NCI-H1436 treated with DMSO at 0.1 percent for 48 hours (cell line): ENCODE measurements at places on chromosomes 2 and 18.

DNA sequence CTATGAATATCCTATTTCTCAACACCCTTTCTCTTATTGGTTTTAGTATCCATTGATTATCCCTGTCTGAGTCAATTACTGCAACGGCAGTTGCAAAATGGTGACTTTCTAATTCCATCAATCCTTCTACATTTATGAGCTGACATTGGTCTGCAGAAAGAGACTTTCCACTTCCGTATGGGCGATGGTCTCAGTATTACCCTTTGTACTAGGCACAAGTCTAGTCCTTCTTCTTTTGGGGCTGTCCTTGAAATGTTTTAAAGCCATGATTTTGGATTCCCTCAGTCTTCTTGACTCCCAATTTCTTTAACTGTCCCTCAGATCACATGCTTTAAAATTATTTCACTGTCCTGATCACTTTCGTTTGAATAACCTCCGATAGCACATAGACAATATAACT, 32.7 kb upstream of the SOCS6 start:
- DNase-seq, result no peak

DNA sequence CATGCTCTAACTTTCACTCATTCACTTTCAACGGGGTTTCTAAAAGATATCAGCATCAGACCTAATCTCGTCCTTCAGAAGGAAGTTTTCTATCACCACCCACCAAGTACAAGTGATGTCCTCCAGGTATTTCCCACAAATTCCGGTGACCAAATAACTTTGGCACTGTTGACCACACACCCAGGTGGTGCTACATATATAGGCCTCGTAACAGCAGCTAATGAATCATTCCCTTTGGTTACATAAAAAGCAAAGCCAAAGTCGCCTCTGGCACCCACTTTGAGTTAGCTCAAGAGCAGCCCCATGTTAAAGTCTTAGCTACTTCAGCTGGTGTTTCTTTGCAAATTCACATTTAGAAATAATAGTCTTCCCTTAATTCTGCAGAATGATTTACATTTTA, 138.2 kb upstream of the OSR1 start:
- DNase-seq, result no peak

GRCh38 chr2:195151711-195152110, 505.3 kb upstream of the SLC39A10 start:
- no peak for DNase-seq

GRCh38 chr2:191756761-191757160, 78.8 kb downstream of the NABP1 start:
- DNase-seq, result no peak

- DNase-seq, result no peak
These were observed 183.4 kb upstream of the ERBB4 start for GRCh38 chr2:212722046-212722445.

DNA sequence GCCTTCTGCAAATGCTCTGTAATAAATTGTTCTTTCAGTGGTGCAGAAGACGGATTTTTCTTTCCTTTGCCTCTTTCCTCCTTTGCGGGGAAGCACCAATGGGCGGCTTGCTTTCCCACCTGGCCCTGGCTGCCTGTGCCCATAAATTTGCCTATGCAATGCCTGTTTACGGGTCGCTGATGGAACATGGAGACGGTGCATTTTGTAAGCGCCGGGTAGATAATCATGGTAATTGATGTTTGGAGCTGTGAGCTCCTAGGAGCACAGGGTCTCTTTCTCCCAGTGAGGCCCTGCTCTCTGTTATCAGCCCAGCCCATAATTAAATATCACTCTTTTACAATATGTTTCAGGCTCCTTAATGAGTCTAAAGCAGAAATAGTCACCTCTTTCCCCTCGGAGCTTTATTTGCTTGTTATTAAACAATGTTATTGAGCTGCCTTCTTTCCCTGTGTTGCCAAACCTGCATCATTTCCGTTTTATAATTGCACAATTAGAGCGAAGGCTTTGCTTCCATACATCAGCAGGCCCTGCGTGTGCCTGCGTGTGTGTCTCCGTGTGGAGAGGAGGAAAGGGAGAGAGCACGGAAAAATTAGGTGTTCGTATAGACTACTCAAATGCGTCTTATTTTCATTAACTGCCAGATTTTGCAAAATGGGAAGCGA, 437.4 kb upstream of the POU3F3 start:
- DNase-seq, result peak; percentile 84

- no peak for DNase-seq
These were observed 332.1 kb upstream of the TCF4 start for GRCh38 chr18:55920063-55920462.

GRCh38 chr2:16737812-16738211, 72.2 kb upstream of the CYRIA start:
- no peak for DNase-seq

- DNase-seq, result no peak
These were observed 95.9 kb upstream of the HDAC4 start for GRCh38 chr2:239496700-239497099.

- no peak for DNase-seq
These were observed 112.4 kb downstream of the FEZ2 start for GRCh38 chr2:36485521-36485920.

DNA sequence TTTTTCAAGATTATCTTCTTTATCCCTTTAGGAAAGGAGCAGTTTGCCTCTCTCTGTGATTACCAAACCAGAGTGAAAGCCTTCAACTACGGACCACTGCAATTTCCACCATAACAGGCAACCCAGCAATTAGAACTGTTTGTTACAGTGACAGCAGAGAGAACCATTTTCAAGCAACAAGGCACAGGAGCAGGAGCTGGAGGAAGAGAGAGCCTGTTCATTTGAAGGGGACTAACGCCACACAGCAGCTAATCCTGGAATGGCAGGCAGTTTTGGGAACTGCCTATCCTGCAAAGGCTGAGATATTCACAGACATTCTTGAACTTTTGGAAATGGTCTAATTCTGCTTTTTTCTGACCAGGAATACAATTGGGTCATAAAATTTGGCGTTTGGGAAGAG, 1541.9 kb upstream of the PIK3C3 start:
- DNase-seq, result no peak

GRCh38 chr2:128922154-128922553, 603.5 kb upstream of the HS6ST1 start:
- DNase-seq, result no peak

GRCh38 chr2:86518481-86518880, 44.8 kb downstream of the CHMP3 start:
- DNase-seq, result no peak

DNA sequence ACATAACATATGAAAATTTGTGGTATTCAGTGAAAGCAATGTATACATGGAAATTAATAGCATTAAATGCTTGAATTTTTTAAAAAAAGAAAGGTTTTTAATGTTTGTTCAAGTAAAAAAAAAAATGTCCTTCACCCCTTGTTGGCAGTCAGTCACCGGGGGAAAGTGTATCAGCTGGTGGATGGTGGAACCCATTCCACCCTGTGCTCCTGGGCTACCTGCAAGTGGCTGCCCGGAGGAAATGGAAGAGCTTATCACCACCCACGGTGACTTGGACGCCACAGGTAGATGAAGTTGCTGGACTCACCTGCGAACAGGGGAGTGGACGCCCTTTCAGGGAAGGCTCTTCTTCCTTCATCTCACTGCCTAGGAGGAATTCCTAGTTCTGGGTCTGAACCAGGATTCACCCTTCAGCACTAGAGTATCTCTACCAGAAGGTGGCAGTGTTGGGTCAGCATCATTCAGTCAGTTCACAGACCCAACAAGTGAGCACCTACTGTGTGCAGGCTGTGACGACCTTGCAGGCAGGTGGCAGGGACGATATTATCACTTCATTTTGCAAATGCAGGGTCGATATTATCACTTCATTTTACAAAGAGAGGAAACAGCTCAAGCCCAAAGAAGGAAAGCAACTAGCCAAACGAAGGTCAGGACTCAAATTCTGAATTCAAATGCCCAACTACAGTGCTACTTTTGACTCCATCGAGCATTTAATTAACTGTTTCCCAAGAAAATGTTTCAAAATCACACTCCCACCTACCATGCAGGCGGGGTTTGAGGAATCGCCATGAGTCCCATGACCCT, 35.8 kb downstream of the CIB4 start:
- DNase-seq, result no peak

GRCh38 chr2:220127876-220128275, 500.4 kb downstream of the SLC4A3 start:
- DNase-seq, result no peak

DNA sequence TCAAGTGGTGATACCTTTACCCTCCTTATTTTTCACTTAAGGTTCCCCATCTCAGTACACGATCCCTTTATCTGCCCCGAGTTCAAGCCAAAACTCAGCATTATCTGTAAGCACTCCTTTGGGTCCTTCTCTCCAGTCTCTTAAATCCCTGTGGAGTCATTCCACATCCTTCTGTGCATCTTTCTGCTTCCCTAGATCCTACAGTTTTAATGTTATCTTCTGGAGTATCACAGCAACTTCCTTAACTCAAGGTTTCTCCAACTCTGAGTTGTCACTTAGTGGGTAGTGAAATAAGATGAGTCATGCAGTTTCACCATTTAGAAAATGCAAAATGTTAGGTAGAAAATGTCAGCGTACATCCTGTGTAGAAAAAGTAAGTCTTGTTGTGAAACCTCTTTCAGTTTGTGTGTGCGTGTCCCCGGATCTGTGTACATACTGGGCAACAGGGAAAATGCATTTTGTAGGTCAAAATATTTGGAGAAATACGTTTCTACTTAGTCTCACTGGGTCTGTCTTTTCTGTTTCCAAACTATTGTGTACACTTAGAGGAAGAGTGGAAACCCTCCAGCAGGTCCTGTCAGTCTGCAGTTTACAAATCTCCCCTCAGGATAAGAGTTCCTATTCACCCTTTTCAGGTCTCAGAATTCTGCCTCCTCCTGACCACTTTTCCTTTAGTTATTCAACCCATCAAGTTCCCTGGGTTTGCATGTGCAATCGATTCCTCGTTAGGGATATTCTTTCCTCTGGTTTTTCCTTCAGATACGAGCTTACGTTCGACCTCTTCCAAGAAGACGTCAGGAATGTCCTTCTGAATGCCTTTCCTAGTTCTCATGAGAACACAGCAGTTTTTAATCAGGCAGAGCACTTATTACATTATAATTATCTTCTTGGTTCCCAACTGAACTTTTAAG, 154.8 kb downstream of the TGIF1 start:
- DNase-seq, result no peak

- DNase-seq, result no peak
These were observed 38.8 kb downstream of the PRKCE start for GRCh38 chr2:45690231-45690630.

GRCh38 chr2:86035883-86036668, 69.6 kb downstream of the POLR1A start:
- peak; percentile 81 for DNase-seq

DNA sequence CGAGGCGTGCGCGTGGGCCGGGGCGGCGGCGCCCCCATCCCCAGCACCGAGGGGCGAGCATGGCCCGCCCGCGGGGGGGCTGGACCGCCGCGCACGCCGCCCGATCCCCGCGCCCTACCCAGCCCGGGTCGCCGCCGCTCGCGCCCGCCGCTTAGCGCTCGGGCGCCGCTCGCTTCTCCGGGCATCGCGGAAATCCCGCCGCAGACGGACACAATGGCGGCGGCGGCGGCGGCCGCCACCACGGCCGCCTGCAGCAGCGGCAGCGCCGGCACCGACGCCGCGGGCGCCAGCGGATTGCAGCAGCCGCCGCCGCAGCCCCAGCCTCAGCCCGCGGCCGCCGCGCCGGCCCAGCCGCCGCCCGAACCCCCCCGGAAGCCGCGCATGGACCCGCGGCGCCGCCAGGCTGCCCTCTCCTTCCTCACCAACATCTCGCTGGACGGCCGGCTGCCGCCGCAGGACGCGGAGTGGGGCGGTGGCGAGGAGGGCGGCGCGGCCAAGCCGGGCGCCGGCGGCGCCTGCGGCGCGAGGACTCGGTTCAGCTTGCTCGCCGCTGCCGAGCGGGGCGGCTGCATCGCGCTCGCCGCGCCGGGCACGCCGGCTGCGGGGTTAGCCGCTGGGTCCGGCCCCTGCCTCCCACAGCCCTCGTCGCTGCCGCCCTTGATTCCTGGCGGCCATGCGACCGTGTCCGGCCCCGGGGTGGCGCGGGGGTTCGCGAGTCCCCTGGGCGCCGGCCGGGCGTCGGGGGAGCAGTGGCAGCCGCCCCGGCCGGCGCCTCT, 453 bp downstream of the CABLES1 start:
- no peak for DNase-seq

GRCh38 chr2:28527196-28527595, 31.3 kb downstream of the PLB1 start:
- DNase-seq, result no peak

GRCh38 chr2:26900831-26901321, 52.9 kb downstream of the DPYSL5 start:
- DNase-seq, result peak; percentile 37

- DNase-seq, result no peak
These were observed 370 bp downstream of the KLHL29 start for GRCh38 chr2:23385351-23385747.

GRCh38 chr18:45617284-45617683, 2.0 kb downstream of the SLC14A2 start:
- no peak for DNase-seq

- DNase-seq, result no peak
These were observed 3.8 kb upstream of the CAPN10 start for GRCh38 chr2:240582781-240583180.

- no peak for DNase-seq
These were observed 362.4 kb downstream of the KCNJ3 start for GRCh38 chr2:155060896-155061295.

- no peak for DNase-seq
These were observed 14.7 kb downstream of the PCARE start for GRCh38 chr2:29059624-29060023.

DNA sequence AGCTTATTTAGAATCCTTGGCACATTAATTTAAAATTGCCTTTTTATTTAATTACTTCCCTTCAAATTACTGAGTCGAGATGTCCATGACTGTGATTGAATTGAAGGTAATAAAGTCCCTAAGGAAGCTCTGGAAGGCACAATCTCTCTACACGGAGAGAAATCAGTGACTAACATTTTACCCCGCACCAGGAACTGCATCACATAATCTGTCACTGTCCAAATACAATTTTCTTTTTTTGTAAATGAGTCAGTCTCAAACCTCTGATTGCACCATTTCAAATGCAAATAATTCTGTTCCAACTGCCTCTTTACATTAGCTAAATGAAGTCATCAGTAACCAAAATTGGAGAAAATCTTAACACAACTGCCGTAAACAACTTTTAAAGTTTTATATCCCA, 311.9 kb downstream of the CCDC178 start:
- peak; percentile 90 for DNase-seq

- no peak for DNase-seq
These were observed 222.4 kb downstream of the WDR7 start for GRCh38 chr18:56873441-56874140.

- DNase-seq, result no peak
These were observed 35.3 kb upstream of the FAM98A start for GRCh38 chr2:33634261-33634910.

- DNase-seq, result no peak
These were observed 105.1 kb downstream of the NDUFA10 start for GRCh38 chr2:239919774-239920692.

GRCh38 chr18:50099725-50100407, 95.1 kb downstream of the MYO5B start:
- DNase-seq, result no peak
